Cortex of kidney (tissue), 1 donor: ENCODE measurements at places on chromosomes 2 and 18.

DNA sequence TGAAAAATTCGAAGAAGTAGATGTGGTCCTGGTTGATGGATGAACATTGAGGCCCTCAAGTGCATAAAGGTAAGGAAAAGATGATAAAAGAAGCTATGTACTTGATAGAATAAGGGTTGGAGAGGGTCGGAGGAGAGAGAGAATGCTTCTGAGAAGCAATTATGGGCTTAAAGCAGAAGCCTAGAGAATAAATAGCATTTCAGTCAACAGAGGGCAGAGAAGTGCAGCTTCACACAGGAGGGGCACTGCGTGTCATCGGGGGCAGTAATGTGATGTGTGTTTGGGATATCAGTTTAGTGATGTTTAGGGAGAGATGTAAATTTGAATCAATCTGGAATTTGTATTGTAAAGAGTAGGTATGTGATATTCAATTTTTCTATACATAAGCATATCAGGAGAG lies 334.5 kb downstream of the PIK3C3 start:
- DNase-seq, result no peak

GRCh38 chr18:9321017-9321452 lies 13.5 kb upstream of the TWSG1 start:
- DNase-seq, result no peak

- DNase-seq, result no peak
These were observed 256.6 kb upstream of the CTAGE1 start for GRCh38 chr18:22674272-22674671.

- DNase-seq, result no peak
These were observed 54.7 kb downstream of the EMILIN2 start for GRCh38 chr18:2901423-2901985.

- no peak for DNase-seq
These were observed 230.4 kb upstream of the HS6ST1 start for GRCh38 chr2:128549094-128549493.

DNA sequence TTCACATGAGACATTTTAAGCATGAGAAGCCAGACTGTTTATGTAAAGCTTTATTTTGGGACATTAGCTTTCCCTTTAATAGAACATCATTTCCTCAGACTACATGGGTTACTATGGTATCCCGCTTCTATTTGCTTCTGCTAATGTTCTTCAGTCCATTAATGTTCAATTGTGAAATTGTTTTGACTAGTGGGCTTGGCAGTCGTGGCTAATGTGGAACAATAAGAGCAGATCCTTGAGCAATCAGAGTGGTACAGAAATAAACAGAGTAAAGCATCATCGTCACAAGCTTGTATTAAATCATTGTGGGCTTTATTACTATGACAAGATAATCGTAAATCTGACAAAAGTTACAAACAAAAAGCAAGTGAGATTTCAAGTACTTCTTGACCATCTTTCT lies 60.2 kb downstream of the PDE1A start:
- DNase-seq, result no peak

DNA sequence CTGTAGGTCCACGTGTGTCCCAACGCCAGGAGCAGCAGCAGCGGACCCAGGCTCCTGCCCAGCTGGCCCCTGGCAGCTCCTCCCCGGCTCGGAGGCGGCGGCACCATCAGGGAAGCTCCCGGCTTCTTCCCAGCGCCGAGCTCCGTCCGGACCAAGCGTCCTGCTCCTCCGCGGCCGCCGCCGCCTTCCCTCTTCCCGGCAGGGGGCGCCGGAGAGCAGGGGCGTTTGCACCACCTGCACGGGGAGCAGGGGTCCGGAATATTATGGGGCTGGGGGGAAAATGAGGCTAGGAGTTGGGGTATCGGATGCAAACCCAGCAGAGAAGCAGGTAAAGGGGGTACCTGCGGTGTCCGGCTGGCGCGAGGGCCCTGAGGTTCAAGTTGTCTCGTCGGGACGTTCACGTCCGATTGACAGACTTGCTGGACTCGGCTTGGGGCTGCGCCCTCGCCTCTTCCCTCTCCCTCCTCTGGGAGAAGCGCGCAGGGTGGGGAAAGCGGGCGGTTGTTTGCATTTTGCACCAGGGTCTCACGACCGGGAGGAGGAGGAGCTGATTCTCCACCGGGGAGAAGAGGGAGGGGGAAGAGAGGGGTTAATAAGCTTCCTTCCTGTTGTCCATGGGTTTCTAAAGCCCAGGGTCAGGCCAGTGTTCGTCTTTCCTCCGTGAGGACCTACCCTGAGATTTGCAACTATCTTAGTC lies at the start of gene CCBE1:
Gene CCBE1 (minus strand): TSS at position 188 of the 697 bp plus-strand sequence.
- no peak for DNase-seq

DNA sequence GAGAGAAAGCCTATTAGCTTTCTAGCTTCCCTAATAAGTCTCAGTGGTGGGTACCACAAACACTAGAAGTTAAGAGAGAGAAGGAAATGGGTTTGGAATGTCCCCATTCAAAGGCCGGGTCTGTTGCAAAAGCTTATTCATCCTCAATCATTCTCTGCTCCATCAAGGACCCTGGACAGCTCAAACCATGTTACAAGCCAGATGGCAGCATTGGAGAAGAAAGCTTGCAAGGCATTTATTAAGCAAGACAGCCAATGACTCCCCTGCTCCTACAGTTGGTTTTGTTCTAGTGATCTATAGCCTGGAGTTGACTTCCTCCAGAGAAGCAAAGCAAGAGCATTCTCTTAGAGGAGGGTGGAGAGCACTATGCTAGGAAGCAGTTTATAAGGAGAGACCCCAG lies 86.9 kb upstream of the LMAN1 start:
- DNase-seq, result no peak

- DNase-seq, result no peak
These were observed 27.9 kb downstream of the PSD4 start for GRCh38 chr2:113201496-113202304.

- DNase-seq, result no peak
These were observed 56.6 kb downstream of the RPL37A start for GRCh38 chr2:216555274-216555673.

DNA sequence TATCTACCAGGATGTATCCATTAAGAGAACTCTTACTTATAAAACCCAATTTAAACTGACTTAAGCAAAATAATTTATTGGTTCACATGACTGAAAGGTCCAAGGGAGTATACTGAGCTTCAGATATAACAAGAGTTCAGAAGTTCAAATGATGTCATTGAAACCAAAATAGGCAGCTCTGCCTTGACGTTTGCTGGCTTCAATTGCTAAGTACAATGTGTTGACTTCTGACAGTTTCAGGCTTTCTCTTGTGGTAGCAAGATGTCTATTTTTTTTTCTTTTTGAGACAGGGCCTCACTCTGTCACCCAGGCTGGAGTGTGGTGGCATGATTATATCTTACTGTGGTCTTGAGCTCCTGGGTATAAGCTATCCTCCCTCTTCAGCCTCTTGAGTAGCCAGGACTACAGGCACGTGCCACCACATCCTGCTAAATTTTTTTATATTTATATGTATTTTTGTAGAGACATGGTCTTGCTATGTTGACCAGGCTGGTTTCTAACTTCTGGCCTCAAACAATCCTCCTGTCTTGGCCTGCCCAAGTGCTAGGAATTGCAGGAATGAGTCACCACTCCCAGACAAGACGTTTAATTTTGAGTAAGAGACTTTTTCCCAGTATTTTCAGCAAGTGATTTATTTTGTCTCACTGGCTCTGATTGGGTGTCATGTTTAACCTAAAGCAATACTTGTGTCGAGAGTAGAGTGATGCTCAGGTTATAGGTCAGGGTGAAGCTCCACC lies 184.8 kb downstream of the NR4A2 start:
- no peak for DNase-seq

DNA sequence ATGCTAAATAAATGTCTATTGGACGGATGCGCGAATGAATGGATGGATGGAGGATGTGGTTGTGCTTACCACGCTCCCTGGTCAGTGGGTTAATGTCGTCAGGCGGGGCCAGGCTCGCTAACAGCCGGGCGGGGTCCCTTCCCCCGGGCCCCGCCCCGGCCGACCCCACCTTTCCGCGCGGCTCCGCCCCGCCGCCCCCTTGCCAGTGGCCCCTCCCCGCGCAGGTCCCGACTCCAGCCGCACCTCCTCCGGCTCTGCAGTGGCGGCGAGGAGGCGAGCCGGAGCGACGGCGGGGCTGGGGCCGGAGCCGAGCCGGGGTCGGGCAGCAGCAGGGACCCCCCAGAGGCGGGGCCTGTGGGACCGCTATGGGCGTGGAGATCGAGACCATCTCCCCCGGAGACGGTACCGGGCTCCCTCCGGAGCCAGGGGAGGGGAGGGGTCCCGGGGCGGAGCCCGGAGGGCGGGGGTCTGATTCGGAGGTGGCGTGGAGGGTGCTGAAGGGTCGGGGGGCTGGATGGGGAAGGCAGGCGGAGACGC lies at the start of gene FKBP1B:
Gene FKBP1B (plus strand): TSS at position 257 of the 537 bp plus-strand sequence. CDS start 109 bp downstream, at position 366.
- no peak for DNase-seq

- DNase-seq, result no peak
These were observed 57.2 kb downstream of the ADNP2 start for GRCh38 chr18:80166240-80166639.

DNA sequence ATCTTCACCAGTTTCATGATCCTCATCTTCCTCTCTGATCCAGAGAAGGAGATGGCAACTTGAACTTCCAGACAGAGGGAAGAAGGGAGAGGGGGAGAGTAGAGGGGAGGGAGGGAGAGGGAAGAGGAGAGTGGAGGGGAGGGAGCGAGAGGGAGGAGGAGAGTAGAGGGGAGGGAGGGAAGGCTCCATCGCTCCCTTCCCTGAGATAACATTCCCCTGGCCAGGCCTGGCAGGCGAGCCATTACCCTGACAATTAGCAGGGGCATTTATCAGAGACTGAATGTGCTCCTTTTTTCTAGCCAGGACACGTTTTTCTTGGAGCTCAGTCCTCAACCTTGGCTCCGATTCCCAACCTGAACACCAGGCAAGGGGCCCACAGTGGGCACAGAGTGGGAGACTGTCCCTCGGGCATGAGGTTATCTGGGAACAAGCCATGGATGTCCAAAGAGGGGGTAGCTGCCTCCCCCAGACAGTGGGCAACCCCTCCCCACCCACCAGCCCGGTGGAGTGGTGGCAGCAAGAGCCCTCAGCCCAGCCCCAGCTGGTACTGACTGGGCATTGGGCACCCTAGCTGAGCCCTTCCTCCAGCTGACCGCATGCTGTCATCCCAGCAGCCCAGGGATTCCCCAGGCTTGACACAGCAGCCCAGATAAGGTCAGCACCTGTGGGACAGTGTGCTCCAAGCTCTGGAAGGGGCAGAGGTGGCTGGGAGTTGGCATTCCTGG lies 81.8 kb downstream of the TNS1 start:
- no peak for DNase-seq

DNA sequence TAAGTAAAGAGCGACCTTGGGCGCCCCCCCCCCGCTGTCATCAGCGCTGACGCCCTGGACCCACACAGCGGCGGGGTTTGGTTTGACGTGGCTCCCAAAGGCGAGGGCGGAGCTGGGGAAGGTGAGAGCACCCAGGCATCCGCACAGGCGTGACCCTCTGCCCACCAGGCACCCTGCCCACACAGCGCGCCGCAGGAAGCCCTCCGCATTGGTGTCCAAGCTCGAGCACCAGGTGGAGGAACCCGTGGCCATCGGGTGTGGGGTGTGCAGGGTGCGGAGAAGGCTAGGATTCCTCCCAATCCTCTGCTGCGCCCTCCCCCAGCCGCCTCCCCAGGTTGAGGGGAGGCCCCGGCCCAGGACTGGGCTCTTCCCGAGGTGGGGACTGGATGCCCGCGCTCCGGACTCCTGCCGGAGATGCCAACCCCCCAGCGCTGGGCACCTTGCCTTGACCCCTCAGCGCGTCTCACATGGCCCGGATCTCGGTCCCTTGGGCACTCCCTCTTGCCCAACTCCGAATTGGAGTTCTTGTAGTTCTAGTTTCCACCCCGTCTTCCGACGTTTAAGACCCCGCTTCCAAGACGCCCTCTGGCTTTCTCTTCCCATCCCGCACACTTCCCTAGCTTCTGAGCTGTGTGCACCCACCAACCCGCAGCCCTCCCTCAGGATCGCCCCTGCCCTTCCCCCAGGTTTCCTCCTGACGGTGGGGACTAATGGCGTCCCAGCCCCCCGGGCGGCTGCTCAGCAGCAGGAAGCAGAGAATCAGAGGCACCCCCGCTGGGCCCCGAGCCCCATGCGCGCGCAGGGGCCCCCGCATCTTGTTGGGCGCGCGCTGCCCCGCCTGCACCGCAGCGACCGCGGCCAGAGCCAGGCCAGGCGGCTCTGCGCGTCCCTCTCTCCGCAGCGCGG lies 25.9 kb upstream of the RESP18 start:
- DNase-seq, result no peak

GRCh38 chr2:32271063-32271462 lies 6.4 kb upstream of the NLRC4 start:
- DNase-seq, result no peak

GRCh38 chr2:164044622-164045021 lies 308.8 kb upstream of the FIGN start:
- DNase-seq, result no peak

DNA sequence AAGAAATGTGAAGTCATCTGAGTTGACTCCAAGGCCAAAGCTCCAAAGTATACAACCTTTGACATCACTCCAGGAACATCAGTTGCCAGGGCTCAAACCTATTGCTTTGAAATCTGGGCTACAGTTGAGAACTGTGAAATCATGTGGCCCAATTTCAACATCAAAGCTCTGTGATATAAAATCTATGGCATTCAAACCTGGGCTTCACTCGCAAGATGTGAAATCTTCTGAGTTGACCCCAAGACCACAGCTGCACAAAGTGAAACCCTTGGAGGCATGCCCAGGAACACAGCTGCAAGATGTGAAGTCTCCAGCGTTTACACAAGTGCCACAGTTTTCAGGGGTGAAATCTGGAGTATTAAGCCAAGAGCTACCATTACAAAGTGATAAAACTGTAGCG lies 9.4 kb upstream of the ZNF512 start:
- DNase-seq, result no peak

GRCh38 chr2:70987386-70987785 lies 7.3 kb downstream of the TEX261 start:
- DNase-seq, result no peak

DNA sequence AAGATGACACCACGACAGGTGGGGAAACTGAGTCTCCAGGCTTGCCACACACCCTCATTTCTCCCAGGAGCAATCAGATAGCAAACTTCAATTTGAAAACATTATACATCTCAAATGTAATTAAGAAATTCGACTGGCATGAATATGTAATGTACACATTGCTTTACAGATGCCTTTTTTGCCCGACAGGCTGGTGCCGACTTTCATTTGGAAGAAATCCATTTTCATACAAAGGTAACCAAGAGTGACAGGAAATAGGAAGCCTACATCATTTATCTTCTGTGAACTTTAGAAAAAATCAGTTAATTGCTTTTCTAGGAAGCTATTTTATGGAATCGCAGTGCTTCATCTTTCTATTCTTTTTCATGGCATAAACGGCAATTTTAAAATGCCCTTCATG lies 140.3 kb downstream of the AFF3 start:
- DNase-seq, result no peak

DNA sequence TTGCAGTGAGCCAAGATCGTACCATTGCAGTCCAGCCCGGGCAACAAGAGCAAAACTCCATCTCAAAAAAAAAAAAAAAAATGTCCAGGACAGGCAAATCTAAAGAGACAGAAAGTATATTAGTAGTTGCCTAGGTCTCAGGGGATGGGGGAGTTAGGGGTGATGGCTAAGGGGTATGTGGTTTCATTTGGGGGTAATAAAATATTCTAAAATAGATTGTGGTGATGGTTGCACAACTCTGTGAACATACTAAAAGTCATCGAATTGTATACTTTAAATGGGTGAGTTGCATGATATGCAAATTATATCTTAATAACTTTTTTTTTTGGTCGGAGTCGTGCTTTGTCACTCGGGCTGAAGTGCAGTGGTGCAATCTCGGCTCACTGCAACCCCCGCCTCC lies 34.2 kb upstream of the ACTR2 start:
- DNase-seq, result no peak
